Naive B cell (primary cell): ENCODE measurements at places on chromosomes 16 and 17.

GRCh38 chr17:56866496-56866895, 32.5 kb downstream of the DGKE start:
- DNase-seq, result no peak

DNA sequence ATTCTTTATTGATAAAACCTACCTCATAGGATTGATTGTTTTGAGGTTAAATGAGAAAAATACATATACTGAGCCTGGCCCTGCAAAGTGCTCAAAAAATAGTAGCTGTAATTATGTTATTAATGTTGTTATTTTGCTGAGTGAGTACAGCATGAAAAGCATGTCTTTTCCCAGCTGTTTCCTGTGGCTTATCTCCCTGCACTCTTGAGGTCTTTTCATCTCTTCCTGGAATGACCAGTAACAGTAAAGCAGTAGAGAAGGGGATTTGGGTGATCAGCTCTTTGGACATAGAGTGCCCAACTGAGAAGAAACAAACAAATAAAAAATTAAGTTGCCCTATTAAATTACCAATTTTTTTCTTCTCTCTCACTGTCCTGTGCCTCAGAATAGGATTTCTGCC, 53.7 kb downstream of the NFAT5 start:
- DNase-seq, result no peak

DNA sequence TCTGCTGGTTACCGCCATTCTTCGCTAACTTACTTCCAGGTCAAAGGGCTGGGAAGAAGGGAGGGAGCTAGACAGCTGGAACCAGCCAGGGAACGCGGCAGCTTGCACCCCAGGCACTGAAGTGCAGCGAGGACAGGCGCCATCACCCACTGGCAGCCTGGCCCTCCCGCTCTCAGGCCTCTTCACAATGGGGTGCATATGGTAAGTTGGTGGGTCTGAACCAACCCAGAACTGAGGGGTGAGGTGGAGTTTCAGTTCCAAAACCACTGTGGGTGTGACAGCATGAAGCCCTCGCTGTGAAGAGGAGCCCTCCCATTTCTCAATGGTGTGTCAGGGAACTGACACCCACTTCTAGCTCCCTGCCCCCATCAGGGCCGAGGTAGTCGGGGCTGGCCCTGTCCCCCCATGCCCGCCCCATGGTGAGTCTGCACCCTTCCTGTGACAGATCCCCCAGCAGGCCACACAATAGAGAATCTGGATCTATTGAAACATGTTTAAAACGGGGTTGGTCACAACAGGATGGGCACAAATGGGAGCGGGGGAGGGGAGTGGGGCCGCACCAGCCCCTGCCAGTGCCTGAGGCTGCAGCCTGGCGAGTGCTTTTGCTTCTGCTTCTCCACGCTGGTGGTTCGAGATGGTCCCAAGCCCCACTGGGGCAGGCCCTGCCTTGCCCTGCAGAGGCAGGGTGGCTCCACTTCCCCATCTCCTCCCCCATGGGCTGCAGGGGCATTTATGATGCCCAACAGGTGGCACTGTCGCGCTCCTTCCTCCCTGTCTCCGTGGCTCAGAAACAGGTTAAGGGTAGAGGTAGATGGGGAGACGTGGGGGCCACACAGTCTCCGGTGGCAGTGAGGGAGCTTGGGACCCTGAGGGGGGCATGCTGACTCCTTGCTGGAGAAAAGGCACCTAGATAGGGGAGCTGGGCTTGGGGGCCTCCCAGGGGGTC, 2.3 kb downstream of the LIMD2 start:
- peak; percentile 94 for DNase-seq

DNA sequence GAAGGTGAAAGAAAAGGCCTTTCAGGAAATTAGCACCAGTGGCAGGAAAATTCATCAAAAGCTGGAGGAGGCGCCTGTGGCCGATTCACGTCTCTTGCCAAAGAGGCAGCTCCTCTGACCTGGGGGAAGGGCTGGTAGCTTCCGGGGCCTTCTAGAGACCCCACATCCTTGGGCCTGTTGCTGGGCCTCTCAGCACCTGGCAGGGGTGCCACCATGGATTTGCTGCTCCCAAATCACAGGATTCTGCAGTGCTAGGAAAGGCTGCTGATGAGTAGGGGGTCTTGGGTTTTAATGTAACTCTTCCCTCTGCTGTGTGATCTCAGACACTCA, 11.6 kb upstream of the CBFB start:
- DNase-seq, result no peak

DNA sequence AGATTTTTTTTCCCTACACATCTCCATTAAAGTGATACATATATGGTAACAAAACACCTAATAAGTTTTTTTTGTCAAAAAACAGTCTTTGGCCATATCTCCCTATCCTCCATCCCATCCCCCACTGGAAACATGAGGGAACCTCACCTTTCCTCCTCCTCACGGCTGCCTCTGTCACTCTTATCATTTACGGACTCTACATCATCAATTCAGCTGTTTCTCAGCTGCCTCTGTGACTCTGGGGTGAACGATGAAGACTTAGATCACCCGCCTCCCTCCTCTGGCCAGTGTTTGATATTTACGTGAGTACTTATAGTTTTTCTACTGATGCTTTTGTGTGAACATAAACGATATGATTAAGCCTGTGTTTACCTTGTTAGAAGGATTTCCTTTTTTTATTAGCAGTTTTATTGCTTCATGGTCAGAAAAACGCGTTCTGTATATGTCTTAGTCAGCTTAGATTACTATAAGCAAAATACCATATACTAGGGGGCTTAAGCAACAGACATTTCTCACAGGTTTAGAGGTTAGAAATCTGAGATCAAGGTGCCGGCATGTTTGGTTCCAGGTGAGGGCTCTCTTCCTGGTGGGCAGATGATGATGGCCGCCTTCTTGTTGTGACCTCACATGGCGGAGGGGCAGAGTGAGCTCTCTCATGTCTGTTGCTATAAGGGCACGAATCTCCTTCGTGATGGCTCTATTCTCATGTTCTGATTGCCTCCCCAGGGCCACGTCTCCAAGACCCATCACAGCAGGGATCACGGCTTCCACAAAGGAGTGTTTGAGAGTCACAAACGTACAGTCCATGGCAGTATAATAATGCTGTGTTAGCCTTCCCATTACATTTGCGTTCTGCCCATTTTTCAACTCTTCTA, 32.1 kb downstream of the DNAH17 start:
- DNase-seq, result no peak

GRCh38 chr16:27475561-27475960, 73.6 kb downstream of the IL21R start:
- no peak for DNase-seq

DNA sequence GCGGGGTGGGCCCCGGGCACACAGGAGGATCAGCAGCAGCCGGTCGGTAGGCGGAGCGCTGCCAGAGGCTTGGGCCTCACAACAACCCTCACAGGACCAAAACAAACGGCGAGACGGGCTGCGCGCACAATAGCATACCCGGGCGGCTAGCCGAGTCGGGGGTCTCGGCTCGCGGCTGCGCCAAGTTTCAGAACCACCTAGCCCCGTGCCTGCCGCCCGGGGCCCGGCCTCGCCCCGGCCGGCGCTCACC, 732 bp downstream of the ULK2 start:
- peak; percentile 14 for DNase-seq

DNA sequence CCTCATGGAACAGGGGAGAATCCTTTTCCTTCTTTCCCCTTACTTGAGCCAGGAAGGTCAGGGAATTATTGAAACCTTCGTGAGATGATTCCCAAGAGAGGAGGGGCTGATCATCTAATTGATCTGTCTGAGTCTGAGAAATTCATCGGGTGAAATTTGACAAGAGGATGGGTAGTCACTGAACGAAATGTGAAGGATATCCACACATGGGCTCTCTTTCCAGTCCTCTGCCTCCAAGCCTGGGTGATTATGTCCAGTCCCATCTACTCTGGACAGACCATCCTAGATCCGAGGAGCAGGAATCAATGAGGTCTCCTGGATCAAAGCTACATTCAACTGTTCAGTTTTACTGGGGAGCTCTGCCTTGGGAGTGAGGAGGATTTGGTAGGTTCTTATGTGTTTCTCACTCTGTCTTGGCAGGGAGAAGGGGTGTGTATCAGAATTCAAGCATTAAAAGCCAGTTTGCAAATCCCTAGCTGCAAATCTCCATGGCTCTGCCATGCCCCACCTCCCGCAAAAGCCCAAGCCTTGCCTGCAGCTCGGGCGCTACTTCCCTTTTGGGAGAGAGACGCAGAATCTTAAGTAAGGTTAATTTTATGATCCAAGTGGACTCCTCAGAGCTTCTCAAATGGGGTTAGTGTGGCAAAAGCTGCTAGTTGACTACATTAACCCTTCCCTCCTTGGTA, 47.1 kb upstream of the TEKT3 start:
- DNase-seq, result no peak

- DNase-seq, result no peak
Measured at GRCh38 chr17:80925688-80926335, 65.8 kb upstream of the CHMP6 start.
